ENCODE measurements at places on chromosomes 1 and 21.
A peak's percentile ranks its signal among the peaks of the same experiment; 100 is the strongest.

DNA sequence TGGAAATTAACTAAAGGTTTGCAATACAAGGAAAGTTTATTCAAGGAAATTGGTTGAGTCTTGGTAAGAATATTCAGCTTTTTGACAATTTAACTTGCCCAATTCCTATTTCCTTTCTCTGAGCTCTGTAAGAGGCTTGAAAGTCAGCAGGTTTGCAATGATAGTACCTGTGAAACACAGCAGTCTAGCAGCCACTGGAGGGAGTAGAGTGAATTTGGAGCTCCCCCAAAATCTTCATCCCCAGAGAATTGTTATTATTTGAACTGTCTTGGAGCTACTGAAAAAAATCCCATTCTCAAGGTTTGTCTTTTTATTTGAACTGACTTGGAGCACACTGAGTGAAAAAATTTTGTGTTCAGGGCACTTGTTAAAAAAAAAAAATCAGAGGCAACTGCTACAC lies 654.2 kb upstream of the PKN2 start:
- DNase-seq = no peak

- DNase-seq = no peak
Measured at GRCh38 chr1:149916898-149917252, 769 bp downstream of the SV2A start.

GRCh38 chr1:164731161-164731876 lies 172.3 kb downstream of the PBX1 start:
- DNase-seq = no peak

GRCh38 chr1:75632350-75632949 lies 21.5 kb upstream of the SLC44A5 start:
- DNase-seq = peak; percentile 20

DNA sequence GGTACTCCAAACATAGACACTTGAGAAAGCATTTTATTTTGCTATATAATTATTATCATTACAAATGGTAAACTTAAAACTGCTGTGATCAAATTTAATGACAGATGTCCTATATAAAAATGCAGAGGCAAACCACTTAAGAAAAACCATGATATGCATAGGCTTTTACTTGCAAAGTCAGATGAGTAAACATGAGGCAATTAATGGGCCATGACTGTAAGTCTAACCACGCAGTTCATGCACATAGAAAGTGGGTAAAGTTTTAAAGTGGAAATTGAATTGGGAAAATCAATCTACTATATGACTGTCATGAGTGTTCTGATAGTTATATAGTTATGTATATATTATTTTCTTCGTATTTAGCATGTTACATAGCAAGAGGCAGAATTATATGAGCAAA lies 219.2 kb downstream of the PTPRC start:
- peak; percentile 8 for DNase-seq
